ENCODE measurements at places on chromosomes 1 and 21.

- no peak for DNase-seq
Measured at GRCh38 chr1:29962336-29962735, 726.0 kb downstream of the PTPRU start.

DNA sequence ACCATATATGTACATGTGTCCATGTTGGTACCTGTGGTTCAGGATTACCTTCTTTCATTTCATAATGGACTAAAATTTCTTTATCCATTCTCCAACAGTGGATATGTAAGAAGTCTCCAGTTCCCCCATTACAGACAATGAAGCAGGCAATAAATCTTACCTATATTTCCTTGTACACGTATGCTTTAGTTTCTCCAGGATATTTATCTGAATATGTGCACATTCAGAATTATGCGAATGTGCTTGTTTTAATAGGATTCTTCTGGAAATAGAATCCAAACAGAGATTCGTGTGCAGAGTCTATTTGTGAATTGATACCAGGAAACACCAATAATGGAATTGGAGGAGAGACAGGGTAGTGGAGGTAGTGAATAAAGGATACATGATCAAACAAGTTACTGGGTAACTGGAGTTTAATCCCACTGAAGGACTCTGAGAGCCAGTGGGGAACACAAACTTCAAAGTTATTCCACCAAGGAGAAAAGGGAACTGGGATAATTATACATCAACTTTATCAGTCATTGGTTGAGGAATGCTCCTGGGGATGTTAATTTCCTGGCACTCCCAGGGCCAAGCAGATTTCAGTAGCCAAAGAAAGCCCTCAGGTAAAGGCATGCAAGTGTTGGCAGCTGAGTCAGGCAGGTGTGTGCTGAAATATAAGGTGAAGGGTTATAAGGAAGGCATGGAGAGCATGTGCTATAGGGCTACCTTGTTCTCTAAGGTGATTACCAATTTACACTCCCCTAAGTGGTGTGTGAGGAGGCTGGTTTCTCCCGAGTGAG lies 374.9 kb upstream of the PBX1 start:
- DNase-seq = no peak

- no peak for DNase-seq
Measured at GRCh38 chr1:177069490-177069889, 95.0 kb downstream of the ASTN1 start.

DNA sequence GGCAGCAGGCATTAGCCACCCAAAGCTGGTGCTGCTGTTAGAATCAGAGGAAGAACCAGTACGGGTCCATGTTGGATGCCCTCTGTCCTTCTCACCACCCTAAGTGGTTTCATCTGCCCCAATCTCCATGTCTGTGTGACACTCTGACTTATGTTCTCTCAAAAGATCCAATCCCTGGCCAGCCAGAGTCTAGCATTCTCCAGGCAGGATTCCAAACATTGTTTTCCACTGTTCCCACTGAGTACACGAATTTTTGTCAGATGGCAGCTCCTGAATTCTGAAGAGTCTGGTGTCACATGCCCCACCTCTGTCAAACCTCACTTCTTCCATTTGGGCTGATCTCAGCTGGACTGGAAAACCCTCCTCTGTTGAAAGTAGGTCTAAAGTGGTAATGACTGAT lies 166.0 kb downstream of the DISC1 start:
- DNase-seq = no peak

DNA sequence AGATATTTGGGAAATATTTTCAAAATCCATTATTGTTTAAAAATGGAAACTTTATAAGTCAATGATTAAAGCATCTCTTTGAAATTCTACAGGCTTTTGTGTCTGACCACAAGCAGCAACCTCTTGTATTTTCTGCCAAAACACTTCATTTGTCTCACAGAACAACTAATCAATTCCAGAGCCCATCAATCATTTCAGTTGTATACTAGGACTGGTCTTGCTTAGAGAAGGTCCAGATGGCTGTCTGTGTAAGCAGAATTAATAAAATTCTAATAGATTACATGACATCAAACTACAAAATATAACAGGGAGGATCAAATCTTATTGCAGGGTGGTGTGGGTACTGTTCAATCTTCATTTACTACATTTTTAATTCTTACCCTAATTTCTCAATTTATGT lies 76.4 kb downstream of the ACBD6 start:
- no peak for DNase-seq

- no peak for DNase-seq
Measured at GRCh38 chr1:7382971-7383370, 388.1 kb upstream of the VAMP3 start.

- DNase-seq = no peak
Measured at GRCh38 chr1:172278478-172278877, 142.0 kb upstream of the C1orf105 start.

- DNase-seq = no peak
Measured at GRCh38 chr1:98557895-98558294, 103.6 kb upstream of the SNX7 start.

DNA sequence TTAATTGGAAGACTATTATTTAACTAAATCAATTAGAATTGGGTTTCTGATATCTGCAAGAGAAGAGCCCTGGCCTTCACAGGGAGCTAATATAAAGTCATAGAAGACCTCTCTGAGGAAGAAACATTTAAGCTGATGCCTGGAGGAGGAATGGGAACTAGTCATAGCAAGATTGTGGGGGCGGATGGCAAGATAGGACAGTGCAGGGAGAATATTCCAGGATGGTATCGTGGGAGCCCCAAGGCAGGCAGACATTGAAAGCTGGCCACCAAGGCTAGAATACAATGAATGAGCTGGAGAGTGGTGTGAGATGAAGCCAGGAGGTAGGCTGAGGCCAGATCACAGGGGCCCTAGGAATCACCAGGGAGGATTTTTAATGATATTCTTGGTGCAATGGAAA lies 20.8 kb upstream of the MYSM1 start:
- no peak for DNase-seq

DNA sequence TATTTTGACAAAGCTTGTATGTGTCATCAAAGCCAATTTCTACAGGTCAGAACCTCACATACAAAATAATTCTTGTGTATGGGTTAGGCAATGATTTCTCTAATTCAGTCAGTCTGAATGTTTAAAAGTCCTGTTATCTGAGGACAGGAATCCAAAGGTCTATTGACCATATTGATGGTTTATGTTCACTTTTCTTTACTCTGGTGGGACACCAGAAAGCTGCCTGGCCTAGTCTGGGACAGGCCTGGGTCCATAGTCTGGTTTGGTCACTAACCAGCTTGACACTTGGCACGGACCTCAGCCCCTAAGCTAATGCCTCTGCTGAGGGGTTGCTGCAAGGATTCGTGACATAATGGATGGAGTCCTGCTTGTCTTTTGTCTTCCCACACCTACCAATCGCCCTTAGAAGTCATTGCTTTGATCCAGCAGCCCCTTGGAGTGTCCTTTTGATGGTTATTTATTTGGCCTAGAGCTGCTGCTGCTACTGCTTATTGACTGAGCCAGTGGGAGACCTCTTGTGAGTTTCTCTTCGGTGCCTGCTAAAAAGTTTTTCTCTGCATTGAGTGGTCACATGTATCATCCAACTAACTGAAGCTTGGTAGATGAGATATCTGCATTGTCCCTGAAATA lies 15.7 kb downstream of the IFNAR2 start:
- no peak for DNase-seq

- DNase-seq = no peak
Measured at GRCh38 chr1:40982721-40983120, 3.2 kb downstream of the CTPS1 start.

GRCh38 chr1:224650290-224650689 lies 34.2 kb downstream of the CNIH3 start:
- DNase-seq = no peak

DNA sequence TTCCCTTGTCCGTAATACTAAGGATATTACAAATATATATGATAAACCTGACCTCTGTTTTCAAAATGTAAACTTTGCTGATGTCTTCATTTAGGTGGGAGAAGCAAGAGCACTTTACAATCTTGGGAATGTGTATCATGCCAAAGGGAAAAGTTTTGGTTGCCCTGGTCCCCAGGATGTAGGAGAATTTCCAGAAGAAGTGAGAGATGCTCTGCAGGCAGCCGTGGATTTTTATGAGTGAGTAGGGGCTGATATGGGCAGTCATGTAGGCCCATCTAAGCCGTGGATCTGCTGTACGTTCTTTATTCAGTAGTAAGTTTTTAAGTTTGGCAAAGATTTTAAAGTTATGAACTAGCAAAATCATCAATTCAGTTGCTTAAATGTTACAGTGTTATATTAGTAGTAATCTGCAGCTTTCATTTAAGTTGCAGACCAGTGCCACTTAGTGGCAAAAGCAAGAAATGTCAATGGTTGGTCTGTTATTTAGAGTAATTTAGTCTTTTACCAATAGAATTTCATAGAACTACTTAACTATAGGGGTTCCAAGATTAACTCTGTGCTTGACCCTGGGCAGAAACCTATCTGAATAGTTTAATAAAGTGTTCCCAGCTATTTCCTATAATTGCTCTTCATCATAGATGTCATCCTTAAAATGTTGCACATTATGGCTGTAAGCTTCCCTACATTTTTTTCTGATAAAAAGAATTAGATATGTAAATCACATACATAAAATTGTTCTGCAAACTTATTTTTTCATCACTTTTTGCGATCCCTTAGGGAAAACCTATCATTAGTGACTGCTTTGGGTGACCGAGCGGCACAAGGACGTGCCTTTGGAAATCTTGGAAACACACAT lies 21.3 kb downstream of the GPSM2 start:
- peak; percentile 37 for DNase-seq

DNA sequence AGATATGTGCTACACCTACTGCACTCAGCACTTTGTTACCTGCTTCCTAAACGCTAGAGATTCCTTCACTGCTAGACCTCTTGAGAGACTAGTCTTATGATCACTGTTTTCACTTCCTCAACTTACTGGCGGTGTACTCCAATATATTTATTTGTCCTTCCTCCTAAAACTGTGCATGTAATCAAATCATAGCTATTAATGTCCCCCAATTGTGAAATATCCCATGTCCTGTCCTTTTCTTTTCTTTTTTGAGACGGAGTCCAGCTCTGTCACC lies 3.4 kb downstream of the SOAT1 start:
- no peak for DNase-seq

DNA sequence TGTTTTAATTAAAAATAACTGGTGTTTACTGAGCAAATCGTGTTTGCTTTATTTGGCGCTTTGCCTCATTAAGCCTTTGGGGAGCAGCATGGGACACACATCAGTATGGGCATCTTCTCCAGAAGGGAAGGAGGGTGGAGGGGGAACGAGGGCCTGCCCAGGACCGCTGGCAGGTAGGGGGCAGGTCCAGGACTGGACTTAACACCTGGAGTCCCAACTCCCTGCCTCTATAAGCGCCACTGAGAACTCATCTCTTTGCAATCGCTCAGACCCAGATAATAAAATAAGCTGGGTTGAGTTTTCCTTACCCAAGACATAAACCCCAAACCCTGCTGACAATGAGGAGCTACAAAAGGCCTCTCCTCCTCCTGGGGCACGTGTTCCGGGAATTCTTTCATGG lies 15.1 kb downstream of the ABCG1 start:
- DNase-seq = no peak

DNA sequence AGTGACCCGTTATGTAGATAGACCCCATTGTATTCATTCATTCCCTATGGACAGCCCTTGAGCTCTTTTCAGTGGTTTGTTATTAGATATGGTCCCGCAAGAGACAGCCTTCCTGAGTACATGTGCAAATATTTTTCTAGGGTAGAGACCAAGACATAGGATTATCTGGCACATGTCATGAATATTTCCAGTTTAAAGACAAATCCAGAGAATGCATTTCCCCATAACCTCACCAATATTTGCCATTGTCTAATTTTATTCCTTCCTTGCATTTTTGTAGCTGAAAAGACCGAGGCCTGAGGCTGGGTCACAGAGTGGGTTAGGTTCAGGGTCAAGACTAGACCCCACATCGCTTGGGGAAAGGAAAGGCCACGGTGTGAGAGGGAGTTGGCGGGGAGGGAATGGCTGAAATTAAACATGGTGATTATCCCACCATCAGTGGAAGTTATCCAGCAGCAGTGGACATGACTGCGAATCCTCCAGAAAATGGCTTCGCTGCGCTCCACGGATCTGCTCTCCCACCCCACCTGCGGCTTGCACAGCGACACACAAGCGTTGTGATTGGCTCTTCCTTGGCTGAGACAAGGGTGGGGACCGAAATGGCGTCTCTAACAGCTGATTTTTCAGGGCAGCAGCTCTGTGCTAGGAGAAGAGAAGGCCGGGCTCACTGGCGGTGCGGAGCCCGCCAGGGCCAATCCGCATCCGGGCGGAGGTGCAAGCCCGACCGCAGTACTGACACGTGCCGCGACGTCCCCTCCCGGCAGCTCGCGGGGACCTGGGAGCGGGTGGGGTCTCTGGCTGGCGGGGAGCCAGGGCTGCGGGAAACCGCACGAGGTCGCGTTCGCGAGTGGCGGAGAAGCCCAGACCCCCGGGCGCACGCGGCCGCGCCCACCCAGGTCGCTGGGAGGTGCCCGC lies 16.1 kb upstream of the STMN1 start:
- DNase-seq = peak; percentile 67

DNA sequence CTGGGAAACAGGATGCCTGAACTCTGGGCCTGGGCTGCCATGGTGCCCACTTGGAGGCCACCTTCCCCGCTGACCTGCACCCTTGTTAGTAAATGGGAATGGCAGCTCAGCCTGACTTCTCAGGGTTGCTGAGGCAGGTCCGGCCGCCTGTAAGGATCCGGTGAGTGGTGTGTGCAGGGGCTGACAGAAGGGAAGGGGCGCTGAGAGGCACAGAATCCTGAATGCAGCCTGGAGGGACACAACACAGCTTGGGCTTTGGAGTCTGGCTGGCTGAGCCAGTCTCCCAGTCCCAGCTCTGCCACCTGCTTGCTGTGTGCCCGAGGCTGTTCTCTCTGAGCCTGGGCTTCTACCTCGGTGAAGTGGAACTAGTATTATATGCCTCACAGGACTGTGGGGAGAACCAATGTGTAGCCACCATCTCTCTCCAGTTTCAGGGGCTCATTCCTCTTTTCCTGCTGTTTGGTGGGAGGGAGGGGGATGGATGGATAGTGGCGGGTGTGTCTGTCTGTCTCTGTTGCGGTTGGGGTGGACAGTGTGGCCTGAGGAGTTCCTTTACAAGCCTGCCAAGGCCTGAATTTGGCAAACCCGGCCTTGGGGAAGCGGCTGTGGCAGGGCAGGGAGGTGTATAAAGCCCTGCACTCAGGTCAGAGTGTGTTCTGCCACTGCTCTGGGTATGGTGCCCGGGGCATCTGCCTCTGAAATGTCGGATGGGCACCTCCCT lies 18.0 kb downstream of the ADORA1 start:
- no peak for DNase-seq

DNA sequence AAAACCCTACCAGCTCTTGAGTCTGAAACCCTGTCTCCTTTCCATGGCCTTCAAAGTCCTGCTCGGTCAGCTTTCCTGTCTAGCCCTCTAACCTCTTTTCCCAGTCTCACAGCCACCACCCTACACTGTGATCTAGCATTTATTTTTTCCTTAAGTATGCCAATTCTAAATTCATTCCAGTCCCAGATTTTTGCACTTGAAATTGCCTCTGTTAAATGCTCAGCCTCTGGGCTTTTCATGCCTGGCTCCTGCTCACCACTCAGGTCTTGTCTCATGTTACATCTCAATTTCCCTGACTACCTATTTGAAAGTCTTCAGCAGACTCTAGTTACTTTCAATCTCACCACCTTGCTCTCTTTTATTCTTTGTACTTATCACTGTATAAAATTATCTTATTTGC lies 176.2 kb downstream of the ADGRL4 start:
- DNase-seq = no peak

- DNase-seq = no peak
Measured at GRCh38 chr1:213201380-213202155, 150.5 kb downstream of the RPS6KC1 start.

GRCh38 chr1:239388159-239388485 lies 1.8 kb downstream of the CHRM3 start:
- DNase-seq = no peak
